ENCODE measurements at places on chromosomes 16 and 17. TPM values are rescaled to one million over a fixed set of nuclear protein-coding genes. Genes with fewer than 3 reads are reported as not detected.

DNA sequence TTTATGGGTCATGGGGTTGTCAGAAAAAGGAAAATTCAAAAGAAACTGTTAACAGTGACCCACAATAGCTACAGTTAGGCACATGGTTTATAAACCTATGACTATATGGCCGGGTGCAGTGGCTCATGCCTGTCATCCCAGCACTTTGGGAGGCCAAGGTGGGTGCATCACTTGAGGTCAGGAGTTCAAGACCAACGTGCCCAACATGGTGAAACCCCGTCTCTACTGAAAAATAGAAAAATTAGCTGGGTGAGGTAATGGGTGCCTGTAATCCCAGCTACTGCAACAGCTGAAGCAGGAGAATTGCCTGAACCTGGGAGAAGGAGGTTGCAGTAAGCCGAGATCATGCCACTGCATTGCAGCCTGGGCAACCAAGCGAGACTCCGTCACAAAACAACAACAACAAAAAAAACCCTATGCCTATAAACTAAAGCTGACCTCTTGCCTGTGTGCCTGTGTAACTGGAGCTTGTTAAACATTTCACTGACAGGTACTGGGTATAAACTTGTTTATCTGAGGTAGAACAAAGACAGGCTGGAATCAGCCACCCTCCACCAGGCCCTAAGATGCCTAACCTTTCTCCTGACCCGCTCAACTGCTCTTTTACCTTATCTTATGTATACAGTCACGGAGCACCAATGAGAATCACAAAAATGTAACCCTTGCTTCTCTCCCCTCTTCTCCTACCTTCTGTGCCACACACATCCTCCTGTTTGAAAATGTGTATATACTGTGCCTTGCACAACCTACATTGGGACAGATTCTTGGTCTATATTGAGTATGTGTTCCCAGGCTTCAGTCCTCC is 62.9 kb upstream of the ATF7IP2 start:
- DNase-seq = no peak

The CTRB1 gene
- total RNA-seq = not detected

GRCh38 chr17:80272366-80272765 is 11.7 kb downstream of the RNF213 start:
- DNase-seq = no peak

The MT4 gene
- total RNA-seq = not detected

The CHP2 gene
- total RNA-seq = not detected
